ENCODE measurements at places on chromosomes 6 and 20.
A peak's percentile ranks its signal among the peaks of the same experiment; 100 is the strongest.

DNA sequence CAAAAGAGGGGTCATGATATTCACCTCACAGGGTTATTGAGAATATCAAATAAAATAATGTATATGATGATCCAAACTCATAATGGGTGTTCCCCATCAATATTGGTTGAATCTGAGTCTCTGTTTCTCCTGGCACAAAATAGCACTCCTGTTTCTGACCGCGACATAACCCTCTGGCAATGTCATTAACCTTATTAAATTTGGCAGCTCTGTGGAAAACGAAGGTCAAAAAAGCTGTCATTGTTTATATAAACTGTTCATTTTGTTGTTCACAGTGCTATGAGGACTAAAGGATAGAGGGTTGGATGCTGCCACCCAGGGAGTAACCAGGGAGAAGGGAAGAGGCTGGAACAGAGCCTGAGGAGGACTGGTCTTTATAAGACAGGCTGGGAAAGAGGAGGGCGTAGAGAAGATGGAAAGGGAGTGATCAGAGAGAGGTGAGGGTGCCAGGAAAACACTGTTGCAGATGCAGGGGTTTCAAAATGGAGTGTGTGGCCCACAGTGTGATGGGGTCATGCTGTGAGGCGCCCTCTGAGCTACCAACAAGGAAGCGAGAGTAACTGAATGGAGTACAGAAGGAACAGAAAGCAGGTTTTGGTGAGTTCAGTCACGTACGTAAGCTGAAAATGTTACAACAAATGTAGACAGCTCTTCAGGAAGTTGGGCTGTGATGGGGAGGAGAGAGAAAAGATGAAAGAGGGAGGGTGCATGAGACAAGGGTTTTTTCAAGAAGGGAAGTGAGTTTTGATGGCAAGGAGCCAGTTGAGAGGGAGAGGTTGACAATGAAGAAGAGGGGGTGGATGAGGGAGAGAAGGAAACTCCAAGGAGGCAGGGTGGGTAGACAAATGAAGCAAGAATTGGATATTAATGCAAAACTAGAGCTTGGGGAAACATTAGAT lies 251.6 kb upstream of the TAB2 start:
- DNase-seq: no peak

GRCh38 chr6:41315203-41315602 lies 20.2 kb upstream of the NCR2 start:
- no peak for DNase-seq

DNA sequence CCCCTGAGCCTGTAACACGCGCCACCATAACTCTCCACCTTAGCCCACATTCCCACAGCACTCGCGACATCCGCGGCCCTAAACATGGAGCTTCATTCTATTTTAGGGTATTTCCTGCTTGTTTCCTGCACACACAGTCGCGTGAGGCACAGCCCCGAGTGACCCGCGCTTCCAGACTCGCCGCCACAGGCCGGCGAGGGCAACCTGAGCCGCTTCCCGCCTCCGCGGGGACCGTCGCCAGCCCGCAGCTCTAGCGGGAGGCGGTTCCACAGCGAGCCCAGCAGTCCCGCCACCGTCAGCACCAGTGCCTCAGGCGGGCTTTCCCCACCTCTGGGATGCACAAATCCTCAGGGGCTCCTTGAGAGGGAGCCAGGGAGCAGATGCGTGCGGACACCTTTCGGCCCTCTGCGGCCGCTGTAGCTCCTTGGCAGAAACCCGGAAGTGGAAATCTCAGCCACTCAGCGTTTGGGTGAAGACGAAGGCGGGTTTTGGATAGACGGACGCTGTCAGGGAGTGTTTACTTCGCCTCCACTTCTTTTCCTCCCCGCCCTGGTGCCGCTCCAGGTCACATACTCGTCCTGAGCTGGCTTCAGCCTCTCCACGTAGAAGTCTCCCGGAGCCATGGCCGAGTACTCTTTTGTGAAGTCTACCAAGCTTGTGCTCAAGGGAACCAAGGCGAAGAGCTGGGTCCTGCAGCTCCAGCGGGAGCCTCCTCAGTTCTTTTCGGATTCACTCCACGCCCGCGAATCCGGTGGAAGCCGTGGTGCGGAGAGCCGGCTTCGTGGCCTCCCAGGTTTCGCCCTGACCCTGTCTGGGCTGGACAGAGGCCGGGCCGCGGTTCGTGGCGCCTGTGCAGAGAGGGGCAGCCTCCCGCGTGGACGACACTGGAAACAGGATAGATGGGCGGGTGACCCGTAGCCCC lies 2177.4 kb upstream of the DEFB115 start:
- no peak for DNase-seq

GRCh38 chr6:70956191-70956450 lies 739 bp downstream of the B3GAT2 start:
- no peak for DNase-seq

- no peak for DNase-seq
These were observed 109.9 kb downstream of the PSMB1 start for GRCh38 chr6:170443151-170443662.

- peak; percentile 59 for DNase-seq
These were observed 149.5 kb downstream of the RNF144B start for GRCh38 chr6:18536591-18537055.

DNA sequence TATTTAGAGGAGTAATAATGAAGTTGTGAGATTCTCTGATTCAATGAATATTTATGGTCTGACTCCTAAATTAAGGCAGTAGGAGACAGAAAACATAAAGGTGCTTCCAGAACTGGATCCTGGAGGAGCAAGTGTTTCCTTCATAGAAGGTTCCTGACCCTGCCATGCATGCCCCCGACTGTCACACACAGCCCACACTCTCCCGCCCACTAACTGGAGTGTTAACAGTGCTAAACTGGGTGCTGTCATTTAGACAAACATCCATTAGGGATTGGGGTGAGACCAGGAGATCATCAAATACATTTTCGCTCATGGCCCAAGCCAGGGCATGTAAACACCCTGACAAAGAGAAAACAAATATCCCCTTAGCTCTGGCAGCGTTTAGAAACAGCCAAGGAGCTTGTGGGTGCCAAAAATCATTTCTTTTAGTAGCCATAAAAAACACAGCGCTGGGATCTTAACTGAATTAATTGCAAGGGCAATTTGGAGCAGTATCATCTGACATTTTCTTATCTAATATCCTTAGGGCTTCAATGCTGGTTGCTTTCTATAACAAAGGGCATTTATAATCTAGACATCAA lies 46.8 kb downstream of the INSM1 start:
- DNase-seq: peak; percentile 50

DNA sequence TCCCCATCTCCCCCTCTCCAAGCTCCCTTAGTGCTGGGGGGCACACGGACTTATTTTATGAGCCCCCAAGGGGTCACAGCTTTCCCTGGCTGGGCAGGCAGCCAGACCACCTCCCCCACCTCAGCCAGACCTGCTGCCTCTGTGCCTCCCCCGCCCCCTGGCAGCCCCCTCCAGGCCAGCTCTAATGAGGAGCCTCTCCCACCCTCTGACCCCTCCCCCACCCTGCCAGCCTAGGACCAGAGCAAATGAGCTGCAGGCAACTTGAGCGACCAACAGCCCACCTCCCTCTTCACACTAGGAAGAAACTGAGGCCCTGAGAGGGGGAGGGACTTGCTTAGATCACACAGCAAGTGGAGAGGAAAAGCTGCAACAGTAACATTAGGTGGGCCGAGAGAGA lies 1.9 kb downstream of the GDF5 start:
- no peak for DNase-seq

DNA sequence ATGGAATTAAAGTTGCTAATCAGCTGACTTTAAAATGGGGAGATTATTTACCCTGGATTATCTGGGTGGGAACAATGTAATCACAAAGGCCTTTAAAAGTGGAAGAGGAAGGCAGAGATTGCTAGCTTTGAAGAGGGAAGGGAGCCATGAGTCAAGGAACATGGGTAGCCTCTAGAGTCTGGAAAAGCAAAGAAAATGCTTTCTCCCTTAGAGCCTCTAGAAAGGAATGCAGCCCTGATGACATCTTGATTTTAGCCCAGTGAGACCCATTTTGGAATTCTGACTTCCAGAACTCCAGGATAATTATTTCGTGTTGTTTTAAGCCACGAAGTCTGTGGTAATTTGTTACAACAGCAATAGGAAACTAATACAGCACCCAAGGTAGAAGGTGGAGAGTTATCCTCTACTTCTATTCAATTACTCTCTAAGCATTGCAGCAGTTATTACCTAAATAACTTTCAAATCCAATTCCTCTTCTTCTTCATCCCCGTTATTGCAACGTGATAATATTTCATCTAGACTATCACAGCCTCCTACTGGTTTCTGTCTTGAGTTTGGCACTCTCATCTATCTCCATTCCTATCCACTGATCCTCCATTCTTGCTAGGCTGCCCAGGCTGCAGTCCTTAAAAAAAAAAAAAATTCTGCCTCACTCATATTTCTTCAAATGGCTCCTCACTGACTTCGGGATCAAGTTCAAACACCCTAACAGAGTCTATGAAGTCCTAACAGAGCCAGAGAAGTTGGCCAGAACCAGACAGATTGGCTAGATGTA lies 224.3 kb downstream of the BTBD9 start:
- no peak for DNase-seq

DNA sequence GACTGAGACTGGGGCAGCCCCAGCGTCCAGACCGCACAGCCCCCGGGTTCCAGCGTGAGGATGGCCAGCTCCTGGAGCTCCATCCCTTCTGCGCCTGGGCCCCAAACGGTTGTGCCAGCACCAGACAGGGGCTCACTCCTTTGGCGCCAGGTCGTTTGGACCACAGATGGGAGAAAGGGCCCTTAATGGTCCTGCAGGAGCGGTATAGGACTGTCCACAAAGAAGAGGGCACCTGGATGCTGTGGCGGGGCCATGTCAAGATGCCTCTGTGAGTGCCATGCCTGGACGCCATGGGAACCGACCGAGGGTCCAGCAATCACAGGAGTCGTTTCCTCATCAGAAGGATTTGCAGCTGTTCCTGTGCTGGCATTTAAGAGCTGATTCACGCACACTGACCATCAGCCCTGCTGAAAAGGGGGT lies 82.7 kb downstream of the DLL1 start:
- DNase-seq: no peak

DNA sequence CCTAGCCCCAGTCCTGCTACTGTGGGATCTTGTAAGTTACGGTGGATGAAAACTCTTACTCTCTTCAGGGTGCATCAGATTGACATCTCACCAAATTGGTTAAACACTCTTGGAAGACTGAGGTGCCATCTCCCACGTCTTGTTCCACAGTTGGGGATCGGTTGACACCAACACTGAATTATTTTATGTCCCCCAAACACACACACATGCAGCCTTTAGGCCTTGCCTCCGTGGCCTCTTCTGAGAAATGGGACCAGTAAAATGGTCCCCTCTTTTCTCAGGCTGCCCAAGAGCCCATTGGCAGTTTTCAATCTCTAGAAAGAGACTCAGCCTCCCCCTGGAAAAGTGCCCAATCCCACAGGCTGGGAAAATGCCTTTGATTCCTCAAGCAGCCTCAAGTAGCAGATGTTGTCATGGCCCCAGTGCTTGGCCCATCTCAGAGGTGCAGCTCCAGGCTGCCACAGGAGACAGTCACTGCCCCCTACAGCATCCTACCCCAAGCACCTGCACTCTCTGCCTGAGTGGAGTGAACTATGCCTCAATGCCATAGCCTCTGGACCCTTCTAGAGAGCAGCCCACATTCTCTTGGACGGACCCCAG lies 163.9 kb downstream of the ANKRD60 start:
- DNase-seq: no peak

DNA sequence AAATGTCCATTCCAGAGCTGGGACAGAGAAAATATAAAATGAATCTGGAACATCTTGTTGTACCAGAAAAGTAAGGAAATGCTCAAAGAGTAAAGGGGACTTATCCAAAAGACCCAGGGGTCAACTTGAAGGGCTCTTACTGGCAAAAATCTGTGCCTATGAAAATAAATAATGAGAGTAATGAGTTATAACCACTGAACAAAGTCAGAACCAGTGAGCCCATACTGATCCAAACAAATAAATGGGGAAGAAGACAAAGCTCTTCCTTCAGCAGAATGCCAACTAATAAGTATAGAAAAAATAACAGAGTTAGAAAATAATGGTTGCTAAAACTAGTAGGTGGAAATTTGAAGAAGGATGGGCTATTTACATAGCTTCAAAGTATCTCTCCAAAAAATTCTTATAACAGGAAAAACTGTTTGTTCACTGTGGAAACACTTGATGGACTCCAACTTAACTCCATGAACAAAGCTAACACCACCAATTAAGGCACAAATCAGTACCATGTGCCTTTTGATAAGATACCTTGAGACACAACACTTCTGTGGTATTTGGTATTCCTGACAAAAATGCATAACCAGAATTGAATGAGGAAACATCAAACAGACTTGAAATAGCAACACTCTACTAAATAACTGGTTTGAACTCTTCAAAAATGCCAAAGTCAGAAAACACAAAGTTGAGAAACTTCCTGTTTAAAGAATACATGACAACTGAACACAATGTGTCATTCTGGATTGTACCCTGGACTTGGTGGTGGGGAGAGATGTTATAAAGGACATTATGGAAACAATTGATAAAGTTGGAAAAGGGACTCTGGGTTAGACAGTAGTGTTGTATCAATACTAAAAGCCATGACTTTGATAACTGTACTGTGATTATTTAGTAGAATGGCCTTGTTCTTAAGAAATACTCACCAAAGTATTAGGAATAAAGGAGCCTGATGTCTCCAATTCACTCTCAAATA lies 197.5 kb downstream of the ISM1 start:
- no peak for DNase-seq

DNA sequence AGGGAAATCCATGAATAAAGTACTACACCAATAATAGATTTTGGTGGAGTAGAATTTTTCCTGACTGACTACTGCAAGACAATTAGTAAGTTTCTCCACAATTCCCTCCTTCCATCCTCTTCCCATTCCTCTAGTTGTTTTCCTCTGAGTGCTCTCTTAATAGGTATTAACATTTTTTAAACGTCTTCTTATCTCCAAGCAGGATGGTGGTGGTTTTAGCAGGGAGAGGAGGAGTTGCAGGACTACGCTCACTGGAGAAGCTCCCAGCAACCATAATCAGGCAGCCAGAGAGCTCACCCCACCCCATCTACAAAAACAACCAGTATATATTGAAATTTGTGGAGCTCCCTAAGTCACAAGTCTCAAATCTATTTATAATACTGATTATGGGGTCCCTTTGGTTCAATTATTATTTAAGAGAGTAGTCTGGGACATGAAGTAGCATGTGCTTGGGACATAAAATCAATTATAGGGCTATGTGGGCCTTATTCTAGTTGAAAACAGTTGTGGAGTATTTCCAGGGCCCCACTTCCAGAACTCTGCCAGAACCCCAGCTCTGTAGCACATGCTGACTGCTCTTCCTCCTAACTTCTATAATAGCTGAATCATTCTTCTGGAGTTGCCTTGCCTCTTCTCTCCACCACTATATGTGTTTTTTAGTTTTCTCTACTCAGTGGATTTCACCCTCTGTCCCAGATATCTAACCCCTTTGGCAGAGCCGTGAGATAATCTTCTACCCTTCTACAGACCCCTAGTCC lies 49.8 kb downstream of the MYB start:
- no peak for DNase-seq

DNA sequence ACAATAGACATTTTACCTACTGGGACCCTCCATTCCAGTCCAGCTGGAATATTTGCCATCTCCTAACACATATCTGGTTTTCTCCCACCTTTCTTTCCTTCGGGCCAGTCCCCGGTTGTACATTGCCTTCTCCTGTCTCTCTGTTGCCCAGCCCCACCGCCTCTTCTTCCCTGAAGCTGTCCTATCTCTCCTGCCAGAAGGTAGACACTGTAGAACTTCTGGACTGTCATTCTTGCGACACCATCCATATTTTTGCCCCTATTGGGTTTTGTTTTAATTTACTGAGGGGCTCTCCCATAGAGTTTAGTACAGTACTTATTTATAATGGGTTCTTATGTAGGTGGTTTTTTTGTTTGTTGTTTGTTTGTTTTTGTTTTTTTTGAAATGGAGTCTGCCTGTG lies 4.9 kb downstream of the PTK7 start:
- no peak for DNase-seq

- no peak for DNase-seq
These were observed 43.5 kb downstream of the PANK2 start for GRCh38 chr20:3932681-3933080.

All from NCI-H1105 (cell line).